ENCODE measurements at places on chromosomes 5 and 9. TPM values are rescaled to one million over a fixed set of nuclear protein-coding genes. Genes with fewer than 3 reads are reported as not detected.

- DNase-seq, result no peak
These were observed 23.6 kb downstream of the LHX2 start for GRCh38 chr9:124035001-124035650.

DNA sequence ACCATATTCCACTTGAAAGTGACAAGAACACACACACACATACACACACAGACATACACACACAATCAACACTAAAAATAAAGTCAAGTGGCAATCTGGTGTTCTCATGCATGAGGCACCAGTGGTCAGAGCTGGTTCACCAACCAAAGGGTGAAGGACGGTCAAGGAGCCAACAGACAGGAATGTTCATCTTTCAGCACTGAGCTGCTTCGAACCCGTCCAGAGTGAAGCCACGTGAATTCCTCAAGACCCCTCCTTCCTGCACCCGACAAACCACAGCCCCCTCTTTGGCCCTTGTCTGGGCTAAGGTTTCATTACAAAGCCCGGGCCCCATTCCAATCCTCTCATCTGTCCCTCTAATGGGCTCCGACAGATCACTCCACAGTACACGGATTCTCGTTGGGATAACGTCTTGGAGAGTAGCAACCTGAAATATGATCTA is 84.5 kb upstream of the SMIM23 start:
- DNase-seq, result no peak

Gene CFAP77
- total RNA-seq, result not detected

DNA sequence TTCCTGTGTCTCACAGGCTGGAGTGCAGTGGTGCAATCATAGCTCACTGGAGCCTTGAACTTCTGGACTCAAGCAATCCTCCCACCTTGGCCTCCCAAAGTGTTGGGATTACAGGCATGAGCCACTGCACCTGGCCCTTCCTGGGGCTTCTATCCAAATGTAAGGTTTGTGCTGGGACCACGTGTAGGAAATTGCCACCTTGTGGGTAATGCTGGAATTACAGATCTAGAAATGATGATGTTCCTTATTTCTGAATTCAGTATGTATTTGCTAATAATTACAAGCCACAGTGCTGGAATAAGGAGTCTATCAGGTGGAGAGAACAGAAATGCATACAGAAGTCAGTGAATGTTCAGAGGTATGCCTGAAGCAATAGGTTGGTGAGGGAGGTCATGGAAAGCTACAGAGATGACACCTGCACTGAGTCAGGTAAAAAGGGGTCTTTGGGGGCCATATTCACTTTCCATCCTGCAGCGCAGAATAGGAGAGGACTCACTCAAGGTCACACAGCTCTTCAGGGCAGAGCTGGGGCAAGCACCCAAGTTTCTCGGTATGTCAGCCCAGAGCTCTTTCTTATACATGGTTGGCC is 8.8 kb upstream of the IGFBPL1 start:
- DNase-seq, result peak; percentile 43

Data from HepG2 (cell line).